ENCODE measurements at places on chromosomes 11 and 22. TPM values are rescaled to one million over a fixed set of nuclear protein-coding genes. Genes with fewer than 3 reads are reported as not detected.

Gene CCDC87
- 0.68 TPM for total RNA-seq

DNA sequence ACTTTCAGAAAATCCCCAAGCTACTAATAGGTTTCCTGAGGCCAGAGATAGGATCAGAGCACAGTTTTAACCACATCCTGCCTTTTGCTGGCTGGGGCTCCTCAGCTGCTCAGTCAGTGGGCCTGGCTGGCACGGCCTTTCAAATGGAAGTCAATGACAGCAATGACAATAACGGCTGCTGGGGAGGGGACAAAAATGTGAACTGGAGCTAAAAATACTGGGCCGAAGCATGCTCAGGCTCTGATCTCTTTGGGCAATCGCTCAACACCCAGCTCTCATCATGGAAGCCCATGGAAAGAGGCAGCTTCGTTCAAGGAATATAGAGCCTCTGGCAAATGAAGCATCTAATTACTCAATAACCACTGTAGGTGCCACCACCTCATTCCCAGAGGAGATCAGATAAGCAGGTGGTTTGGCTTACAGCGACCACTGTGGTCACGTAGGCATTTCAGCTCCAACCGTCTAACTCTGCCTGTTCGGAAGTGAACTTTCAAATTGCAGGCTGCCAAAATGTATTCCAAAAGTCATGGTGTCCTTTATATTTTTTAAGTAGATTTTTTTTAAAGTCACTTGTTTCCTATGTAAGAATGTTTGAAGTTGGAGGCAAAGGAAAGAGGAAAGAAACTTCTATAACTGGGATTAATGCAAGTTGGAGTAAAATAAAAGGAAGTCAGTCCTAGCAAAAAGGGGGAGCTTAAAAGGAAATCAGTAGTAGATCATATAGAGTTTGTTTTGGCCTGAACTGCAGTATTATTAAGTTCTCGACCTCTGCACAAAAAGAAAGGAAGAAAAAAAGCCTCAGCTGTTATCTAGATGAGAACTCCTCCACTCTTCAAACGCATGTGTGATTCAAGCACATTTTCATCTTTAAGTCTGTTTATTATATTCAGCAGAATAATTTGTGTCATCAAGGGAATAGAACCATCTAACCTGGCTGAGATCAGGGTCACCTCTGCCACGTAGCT, 14.1 kb downstream of the WT1 start:
- no peak for DNase-seq

DNA sequence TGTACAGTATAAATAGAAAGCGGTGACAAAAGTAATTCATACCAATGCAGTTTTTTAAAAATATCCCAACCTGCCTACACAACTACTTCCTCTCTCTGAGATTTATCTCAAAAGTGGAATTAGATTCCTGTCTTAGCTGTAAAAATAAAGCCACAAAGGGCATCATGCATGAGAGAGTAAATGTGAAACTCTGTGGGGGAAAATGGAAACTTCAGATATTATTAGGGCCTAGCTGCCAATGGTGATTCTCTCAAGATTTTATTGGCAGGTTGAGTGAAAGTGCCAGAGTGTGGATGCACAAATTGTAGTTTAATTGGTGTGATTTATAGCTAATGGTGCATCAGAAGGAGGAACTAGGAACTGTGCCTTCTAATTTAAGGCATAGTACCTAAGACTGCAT, 356.9 kb upstream of the CCDC90B start:
- no peak for DNase-seq

DNA sequence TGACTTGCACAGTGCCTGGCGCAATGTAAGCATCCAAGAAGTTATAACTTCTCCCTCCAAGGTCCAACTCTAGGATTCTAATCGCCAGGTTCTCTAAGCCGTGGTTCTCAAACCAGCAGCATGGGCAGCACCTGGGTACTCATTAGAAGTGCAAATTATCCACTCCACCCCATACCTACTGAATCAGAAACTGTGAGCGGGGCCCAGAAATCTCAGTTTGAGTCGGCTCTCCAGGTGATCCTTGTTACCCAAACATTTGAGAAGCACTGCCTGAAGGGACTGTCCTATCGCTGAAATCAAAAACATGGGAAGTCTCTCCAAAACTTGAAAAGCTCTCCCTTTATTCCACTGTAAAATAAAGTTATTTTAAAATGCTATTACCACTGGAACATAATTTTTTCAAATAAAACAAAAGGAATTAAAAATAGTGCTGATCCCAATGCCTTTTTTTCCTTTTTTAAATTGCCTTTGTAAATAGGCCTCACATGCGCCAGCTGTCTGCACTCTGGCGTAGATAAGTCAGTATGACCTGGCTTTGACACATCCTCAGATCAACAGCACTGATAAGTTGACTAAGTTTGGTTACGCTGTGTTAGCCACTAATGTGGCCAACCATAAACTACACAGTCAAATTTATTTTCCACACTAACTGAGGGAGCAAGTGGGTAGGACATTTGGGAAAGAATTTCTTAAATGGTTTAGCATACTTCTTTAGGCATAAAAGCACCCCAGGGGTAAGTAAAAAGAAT, 8.4 kb upstream of the CTR9 start:
- DNase-seq, result no peak

GRCh38 chr22:37185646-37186227, 2.3 kb downstream of the C1QTNF6 start:
- no peak for DNase-seq

All from thoracic aorta (tissue), 2 donors.